ENCODE measurements at places on chromosomes 6 and 20.

- DNase-seq, result no peak
These were observed 74.9 kb downstream of the FYN start for GRCh38 chr6:111798281-111798725.

DNA sequence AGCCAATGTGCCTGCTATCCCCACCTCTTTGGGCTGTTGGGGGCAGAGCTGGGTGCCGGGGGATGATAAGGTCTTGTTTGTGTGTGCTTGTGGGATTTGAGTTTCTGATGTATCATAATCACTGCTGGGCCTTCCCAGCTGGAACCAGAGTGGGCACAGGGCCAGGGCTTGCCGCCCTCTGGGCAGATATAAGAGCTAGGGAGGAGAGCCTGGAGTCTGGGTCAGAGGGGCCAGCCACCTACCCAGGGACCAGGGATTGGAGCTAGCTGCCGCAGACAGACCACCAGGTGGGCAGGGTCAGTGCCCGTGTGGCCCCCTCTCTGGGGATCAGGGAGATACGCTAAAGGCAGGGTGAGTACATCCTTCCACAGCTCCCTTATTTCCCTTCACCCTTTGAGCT lies 3.1 kb upstream of the TLDC2 start:
- DNase-seq, result no peak

GRCh38 chr6:3314176-3314575 lies 55.4 kb downstream of the PSMG4 start:
- no peak for DNase-seq

DNA sequence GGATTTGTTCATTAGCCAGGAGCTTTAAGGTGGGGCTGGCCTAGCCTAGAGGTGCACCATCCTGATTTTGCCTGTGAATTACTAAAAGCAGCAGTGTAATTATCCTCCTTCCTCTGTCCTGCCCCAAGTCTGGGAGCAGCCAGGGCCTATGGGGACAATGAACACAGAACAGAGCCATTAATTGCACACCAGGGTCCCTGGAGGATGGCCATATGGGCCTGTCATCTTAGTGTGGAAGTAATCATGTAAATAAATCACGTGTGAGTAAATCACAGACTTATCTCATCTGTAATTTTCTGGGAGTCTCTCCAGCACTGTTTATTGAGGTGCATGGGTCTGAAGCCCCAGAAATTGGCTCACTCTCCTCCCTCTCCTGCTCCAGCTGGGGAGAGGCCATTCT lies 176.3 kb downstream of the LRFN2 start:
- no peak for DNase-seq

DNA sequence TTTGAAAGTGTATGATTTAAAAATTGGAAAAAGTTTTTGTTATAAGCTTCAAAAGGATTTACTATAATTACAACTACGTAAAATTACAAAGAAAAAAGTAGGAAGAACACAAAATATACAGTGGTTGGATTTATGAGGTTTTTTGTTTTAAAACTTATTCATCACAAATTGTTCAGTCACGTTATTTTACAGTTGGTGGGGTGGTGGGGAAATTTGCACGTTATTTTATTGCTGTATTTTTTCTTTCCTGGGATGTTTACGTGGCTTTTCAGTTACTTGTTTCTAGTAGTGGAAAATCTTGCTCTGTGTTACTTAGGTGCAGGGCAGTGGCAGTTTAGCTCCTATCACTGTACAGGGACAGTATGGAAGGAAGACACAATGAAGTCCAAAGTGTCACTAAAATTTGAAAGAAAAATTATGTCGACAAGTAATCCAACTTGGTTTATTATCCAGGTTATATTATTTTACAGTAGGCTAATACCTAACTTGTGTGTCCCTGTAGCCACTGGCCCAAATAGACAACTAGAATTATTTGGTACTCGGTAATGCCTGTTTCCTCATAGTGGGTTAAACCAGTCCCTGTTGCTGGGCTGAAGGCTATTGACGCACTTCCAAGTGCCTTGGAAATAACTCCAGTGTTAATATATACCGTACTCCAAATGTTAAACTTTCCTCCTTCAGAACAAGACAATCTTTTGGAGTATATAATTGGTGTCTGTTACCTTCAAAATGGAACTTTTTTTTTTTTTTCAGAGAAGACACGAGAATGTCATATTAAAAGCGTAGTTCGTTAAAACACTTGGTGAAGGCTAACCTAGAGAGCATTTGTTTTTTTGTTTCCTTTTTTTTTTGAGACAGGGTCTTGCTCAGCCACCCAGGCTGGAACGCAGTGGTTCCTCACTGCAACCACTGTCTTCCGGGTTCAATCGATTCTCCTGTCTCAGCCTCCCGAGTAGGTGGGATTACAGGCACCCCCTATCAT lies 4.6 kb downstream of the JARID2 start:
- no peak for DNase-seq

DNA sequence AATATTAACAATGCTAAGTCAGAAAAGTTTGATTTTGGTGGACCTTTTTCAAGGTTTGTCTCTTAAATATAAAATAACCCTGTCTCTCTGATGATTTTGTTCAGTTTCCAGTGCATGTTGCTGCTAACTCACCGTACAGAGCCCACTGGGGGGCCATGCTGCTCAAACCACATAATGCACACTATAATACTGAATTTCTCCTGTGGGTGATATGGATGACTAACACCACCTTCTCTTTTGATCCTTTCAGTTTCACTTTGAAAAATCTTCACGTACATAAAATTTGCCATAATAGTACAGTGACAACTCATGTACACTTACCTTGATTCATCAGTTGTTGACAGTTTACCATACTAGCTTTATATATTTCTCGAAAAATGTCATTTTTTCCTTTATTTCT lies 506.6 kb upstream of the MAN1A1 start:
- no peak for DNase-seq

GRCh38 chr20:53752971-53753879 lies 159.6 kb upstream of the ZNF217 start:
- no peak for DNase-seq

GRCh38 chr20:14510341-14510740 lies 172.9 kb upstream of the FLRT3 start:
- DNase-seq, result no peak
